ENCODE measurements at places on chromosomes 16 and 17.
A peak's percentile ranks its signal among the peaks of the same experiment; 100 is the strongest.

GRCh38 chr17:68505951-68506350 is 6.3 kb upstream of the PRKAR1A start:
- DNase-seq: no peak

- no peak for DNase-seq
These were observed 4.3 kb downstream of the CNP start for GRCh38 chr17:41970901-41971331.

DNA sequence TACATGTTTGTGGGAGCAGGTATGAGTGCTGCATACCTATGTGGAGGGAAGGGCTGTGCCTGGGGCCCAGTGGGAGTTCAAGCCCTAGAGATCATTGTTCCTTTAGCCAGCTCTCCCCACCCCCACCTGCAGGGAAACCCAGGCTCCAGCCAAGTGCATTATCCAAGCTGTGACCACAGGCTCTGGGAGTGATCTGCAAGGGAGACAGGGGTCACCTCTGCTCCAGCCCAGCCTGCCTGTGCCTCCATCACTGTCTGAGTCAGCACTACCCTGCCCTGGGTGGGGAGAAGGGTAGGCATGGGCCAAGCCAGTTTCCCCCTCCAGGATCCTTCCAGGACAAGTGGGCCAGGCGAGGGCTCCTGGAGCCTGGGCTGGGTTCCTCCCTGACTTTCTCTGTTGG is 32.1 kb upstream of the SBK1 start:
- DNase-seq: no peak

DNA sequence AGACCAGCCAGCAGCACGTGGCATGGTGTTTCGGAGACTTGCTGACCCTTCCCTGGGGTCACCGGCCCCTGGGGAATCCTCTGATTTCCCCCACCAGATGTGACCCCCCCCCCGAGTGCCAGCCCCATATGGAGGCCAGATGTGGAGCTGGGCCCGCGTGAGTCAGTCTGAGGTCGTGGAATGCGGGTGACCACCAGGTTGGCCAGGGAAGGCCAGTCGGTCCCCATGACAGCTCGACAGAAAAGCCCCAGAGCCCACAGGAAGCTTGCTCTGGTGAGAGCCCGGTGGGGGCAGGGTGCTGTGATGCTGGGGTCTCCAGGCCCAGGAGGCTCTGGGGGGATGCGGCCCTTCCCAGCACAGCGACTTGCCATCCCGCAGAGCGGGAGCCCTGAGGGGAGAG is 209.0 kb downstream of the NTN1 start:
- DNase-seq: no peak

DNA sequence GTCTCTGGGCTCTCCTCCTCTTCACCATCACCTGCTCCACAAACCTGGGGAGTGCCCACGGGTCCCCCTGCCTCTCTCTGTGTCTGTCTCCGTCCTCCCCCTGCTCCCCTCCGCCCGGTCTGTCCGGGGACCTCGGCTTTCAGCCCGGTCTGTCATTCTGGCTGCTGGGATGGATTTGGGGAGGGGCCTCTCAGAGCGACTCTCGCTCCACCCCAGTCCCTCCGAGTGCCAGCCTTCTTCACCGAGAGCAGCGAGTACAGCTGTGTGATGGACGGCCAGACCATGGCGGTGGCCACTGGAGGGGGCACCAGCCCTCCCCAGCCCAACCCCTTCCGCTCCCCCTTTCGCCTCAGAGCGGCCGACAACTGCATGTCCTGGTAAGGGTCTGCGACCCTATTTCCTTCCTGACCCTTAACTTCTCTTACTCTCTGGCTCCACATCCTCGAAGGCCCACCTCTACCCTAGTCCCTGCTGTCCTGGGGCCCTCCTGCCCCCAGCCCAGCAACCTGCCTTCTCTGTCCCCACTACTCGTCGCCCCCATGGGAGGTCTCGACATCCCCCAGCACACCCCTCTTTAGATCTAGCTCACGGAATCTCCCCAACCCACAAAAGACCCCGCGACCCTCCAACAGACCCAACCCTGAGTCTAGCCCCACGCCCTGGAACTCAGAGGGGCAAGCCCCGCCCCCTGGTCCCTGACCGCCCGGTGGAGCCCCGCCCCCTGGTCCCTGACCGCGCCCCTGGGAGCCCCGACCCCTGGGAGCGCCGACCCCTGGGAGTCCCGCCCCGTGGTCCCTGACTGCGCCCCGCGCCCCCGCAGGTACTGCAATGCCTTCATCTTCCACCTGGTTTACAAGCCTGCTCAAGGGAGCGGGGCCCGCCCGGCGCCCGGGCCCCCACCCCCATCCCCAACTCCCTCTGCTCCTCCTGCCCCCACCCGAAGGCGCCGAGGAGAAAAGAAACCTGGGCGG is 5.6 kb upstream of the CXCL16 start:
- DNase-seq: no peak

GRCh38 chr16:70577256-70577698 is 53.7 kb downstream of the SF3B3 start:
- no peak for DNase-seq

DNA sequence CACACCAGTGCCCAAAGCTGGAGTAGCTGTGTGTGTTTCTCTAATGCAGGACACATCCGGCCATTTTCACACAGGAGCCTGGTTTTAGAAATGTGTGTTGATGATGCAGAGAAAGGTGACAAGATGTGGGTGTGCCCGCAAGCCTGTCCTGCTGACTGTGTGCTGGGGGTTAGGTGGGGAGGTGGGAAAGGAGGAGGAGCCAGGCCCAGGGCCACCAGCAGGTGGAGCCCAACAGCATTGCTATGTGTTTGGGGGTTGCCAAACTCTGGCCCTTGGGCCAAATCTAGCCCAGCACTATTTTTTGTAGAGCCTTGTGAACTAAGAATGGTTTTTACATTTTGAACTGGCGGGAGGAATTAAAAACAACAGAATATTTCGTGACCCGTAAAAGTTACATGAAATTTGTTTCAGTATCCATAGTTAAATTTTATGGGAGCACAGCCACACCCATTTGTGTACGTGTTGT is 61.7 kb upstream of the LGALS9 start:
- no peak for DNase-seq

- no peak for DNase-seq
These were observed 13.5 kb upstream of the METRNL start for GRCh38 chr17:83065660-83066542.

DNA sequence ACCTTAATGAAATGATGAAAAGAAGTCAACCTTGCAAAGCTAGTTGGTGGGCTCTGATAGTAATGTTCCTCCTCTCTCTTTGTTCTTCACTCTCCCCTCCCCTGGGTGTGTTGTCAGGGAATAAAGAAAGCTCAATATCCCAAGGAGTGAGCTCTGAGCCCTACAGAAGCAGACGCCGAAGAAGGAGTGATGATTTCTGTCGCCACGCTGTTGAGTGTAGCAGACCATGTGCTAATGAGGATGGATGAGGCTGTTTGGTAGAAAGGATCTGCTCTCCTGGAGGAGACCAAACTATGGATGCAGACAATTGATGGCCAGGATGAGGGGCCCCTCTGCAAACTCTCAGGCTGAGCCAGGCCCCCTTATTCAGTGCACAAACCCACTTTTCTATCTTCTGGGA is 140.0 kb upstream of the DNAH9 start:
- DNase-seq: no peak

- DNase-seq: no peak
These were observed at the start of gene MIF4GD for GRCh38 chr17:75270966-75271232. TSS of gene MIF4GD (minus strand) at chr17:75271231. CDS start at chr17:75270195, 1,036 bp downstream.

GRCh38 chr16:72198021-72198711 is 26.2 kb upstream of the PMFBP1 start:
- DNase-seq: peak; percentile 71

- no peak for DNase-seq
These were observed 942 bp downstream of the LDAF1 start for GRCh38 chr16:21159281-21159951.

- DNase-seq: no peak
These were observed 4.2 kb upstream of the MRM1 start for GRCh38 chr17:36597226-36597625.

DNA sequence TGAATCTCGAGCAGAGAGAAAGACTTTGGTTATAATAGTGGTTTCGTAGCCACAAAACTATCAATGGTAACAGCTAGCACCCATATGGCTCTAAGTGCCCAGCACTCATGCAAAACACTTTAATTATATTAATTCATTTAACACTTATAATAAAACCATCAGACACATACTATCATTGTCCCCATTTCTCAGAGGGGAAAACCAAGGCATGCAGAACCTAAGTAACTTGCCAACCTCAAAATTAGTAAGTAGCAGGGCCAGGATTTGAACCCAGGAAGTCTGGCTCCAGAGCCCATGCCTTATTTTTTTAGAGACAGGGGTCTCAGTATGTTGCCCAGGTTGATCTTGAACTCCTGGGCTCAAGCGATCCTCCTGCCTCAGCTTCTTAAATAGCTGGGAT is 145.6 kb upstream of the HS3ST2 start:
- no peak for DNase-seq

- no peak for DNase-seq
These were observed 7.0 kb downstream of the INPP5K start for GRCh38 chr17:1509290-1509881.

- no peak for DNase-seq
These were observed 177.2 kb downstream of the CDH8 start for GRCh38 chr16:61858988-61859387.
